ENCODE measurements at places on chromosomes 7 and 10.
A peak's percentile ranks its signal among the peaks of the same experiment; 100 is the strongest.

- DNase-seq, result no peak
Observed at GRCh38 chr7:92727755-92728154, 108.6 kb downstream of the CDK6 start.

DNA sequence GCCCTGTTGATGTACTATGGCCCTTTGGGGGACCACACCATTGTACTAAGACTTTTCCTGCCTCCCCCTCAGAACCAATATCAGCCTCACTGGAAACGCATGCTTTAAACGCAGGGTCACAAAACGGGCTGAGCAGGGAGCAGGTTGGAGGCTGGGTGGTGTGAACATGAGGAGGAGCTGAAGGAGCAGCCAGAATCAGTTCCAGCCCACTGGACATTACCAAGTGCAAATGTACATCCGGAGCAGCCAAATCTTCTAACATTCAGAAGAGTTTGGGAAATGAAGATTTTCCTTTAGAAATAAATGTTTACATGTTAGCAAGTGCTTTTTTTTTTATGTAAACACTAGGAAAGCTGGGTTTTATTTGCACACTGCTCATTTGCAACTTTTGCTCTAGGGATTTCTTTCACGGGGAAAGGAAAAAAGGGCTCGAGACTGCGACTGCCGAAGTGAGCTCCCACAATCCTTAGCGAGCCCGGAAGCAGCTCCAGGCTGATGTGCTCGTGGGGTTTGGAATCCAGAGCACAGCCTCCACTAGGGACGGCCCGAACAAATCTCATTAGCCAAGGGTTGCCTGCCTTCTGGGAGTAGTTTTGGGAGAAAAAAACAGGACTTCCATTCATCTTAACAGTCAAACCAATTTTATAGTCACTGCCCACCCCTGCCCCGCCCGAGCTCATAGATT is 108.0 kb upstream of the YAE1 start:
- DNase-seq, result no peak

DNA sequence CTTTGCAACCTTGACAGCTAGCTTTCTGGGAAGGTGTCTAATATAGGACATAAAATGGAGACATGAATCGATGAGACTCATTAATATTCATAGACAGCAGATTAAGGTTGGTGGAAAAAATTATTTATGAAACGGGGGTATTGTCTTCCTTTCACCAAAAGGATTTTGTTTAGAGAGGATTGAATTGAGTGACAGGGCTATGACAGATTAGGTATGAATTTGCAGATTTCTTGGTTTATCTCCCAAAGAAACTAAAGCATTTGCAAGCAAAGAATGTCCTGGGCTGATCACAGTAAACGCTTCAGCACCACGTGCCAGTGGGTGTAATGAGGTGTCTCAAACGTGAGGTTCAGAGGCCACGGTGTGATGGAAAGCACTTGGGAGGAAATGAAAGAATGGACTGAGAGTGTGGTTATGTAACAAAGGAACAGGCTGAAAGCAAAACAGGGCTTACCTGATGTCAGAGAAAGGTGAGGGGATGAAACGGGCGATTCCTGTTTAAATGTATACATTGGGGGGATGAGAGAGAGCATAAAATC is 329.2 kb upstream of the NPVF start:
- no peak for DNase-seq

DNA sequence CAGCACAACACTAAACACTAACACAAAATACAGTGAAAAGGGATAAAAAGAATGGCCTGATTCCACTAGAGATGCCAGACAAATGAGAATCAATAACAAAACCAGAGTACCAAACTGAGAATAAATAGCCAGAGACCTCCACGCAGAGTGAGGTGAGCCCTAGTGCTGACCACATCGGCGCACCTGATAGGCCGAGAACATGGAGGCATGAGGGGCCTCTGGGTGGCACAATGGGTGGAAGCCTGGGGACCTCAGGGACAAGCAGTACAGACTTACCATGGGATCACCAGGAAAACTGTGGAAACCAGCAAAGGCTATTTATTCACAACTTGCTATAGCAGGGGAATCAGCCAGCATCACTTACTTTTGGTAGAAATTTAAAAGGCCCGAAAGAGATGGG is 1.8 kb upstream of the CSGALNACT2 start:
- no peak for DNase-seq

- DNase-seq, result no peak
Observed at GRCh38 chr10:104123397-104123796, 1.4 kb downstream of the SFR1 start.

GRCh38 chr10:64515970-64516699 is 994.9 kb downstream of the REEP3 start:
- no peak for DNase-seq

- no peak for DNase-seq
Observed at GRCh38 chr7:131878777-131879176, 322.3 kb upstream of the PODXL start.

- DNase-seq, result peak; percentile 47
Observed at GRCh38 chr10:99984211-99985034, 25.3 kb downstream of the DNMBP start.

GRCh38 chr7:81114633-81115032 is 195.8 kb upstream of the SEMA3C start:
- no peak for DNase-seq

GRCh38 chr7:79050603-79051002 is 402.9 kb downstream of the MAGI2 start:
- DNase-seq, result no peak

All from suppressor macrophage treated with lipopolysaccharide for 4 hours (primary cell).